ENCODE measurements at places on chromosomes 5 and 9.

DNA sequence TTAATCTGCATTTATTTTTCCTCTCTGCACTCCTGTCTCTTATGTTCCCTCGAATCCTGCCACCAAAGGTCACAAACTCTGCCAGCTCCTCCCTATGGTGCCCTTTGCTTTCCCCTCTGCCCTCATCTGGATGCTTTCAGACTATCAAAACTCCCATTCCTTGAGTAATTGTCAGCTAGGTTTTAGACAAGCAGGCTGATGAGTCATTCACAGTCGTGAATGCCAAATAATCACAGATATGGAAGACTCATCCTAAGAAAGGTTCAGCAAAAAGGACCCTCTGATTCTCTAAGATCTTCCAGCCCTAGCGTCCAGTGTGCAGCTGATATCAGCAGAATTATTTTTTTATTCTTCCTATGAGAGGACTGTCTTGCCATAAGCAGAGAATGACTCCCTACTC is 104.5 kb upstream of the NUDT12 start:
- DNase-seq: no peak

DNA sequence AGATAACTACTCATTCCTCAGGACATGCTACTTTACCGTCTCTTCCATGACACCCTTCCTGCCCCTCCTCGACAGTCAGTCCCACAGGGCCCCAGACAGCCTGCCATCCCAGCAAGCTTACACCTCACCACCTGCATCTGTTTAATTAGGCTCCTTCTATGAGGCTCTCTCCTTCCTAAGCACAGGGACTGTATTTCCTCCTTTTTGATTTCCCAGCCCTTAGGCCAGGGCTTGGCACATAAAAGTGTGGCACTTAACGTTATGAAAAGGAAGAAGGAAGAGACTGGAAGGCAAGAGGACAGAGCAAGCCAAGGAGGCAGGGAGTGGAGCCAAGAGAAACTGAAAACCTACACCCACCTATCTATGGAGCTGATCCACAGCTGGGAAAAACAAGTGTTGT is 146.8 kb downstream of the SIL1 start:
- no peak for DNase-seq

GRCh38 chr9:37978983-37979382 is 75.1 kb upstream of the SLC25A51 start:
- no peak for DNase-seq

DNA sequence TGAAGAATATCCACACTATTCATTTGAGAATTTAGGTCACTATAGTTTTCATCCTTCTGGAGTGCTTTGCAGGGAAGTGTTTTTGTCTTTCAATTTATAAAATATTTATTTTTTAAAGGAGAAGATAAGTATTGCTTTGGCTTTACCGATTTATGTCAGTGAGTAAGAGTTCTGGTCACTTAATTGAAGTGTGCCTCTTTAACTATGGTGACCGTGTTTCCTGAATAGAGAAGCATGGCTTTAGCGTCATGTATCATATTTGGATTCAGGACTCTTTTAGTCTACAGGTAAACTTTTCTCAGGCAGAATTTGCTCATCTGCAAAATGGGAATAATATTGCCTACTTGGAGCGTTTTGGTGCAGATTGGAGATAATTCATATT is 902 bp downstream of the BDP1 start:
- DNase-seq: no peak

DNA sequence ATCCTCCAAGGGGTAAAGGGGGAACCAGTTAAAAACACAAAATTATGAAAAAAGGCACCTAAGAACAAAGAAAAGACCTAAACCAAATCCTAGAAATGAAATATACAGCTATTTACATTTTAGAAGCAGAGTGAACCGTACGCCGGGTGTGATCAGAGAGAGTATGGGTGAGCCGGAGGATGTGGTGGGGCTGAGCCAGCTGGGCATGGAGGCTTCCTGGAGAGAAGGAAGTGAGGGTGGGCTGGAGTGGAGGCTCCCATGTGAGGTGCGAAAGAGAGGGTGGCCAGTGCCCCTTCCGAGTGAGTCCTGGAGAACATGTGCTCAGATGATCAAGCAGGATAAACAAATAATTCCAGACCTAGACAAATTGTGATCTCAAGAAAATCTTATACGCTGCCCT is 111.6 kb downstream of the CACNA1B start:
- DNase-seq: no peak

- DNase-seq: no peak
Observed at GRCh38 chr5:112685386-112685785, 52.3 kb upstream of the APC start.

GRCh38 chr5:68122439-68123328 is 92.9 kb upstream of the PIK3R1 start:
- no peak for DNase-seq

DNA sequence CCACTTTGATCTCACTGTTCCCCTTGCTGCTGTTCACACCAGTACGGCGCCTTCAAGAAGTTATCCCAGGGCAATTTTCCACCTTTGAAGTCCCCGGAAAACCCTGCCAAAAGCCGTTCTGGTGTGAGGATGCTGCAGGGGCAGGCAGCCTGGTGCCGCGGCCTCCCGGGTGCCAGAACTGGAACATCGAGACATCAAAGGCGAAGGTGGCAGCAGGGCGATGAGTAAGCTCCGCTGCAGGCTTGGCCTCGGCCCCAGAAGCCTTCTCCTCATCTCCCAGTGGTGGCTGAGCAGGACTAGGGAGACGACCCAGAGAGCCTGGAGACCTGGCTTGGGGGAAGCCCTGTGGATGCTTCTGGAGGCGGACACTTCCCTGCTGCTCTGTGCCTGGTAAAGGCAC is 115.3 kb upstream of the MSX2 start:
- DNase-seq: no peak

DNA sequence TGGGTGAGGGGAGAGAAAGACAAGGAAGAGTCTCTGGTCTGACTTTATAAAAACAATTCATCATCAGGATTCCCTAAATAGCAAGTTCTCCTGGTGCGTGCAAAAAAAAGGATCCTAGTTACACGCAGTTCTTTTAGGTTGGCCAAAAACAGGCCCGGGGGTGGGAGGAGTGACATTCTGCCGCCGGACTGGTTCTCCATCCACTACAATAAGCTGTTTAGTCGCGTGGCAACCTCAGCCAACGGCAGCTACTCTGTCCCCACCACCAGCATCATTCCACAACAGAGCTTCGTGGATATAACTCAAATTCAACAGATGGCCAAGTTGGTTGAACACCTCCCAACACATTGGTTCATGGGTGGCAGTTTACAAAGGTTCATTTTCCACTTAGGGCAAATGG is 2.9 kb upstream of the FAM163B start:
- DNase-seq: no peak

- DNase-seq: no peak
Observed at GRCh38 chr9:71854811-71855210, 56.2 kb downstream of the ABHD17B start.

- no peak for DNase-seq
Observed at GRCh38 chr5:73705364-73705763, 79.4 kb downstream of the ARHGEF28 start.

- no peak for DNase-seq
Observed at GRCh38 chr9:70285246-70285645, 26.5 kb downstream of the SMC5 start.

- no peak for DNase-seq
Observed at GRCh38 chr9:83403527-83404238, 134.5 kb downstream of the FRMD3 start.

DNA sequence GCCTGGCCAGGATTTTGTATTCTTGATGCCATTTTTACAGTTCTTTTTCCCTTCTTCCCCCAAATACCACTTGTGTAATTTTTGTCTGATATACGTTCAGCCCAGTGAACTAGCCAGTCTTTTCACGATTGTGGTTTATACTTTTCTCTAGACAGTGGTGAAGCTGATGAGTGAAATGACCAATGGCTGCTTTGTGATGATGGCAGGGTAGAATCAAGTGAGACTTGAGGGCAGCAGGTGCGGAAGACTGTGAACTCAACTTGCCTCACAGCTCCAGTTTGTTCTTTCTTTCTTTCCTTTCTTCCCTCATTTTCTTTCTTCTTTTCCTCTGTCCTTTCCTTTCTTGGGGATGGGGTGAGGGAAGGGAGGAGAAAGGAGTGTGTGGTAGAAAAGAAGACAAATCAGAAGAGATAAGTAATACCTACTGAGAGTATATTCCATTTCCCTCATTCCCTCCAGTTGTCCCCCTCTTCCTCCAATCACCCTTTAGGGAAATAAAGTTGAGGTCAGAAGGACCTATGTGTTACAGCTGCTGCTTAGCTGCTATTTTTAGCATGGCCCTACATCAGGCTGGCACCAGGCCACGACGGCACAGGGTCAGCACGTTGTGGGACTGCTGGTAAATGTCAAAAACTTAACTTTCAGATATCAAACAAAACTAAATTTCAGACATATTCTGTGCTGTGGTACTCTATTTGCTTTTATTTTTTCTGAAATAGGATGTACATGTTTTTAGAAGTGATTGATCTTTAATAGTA is 12.3 kb downstream of the ZSWIM6 start:
- peak; percentile 58 for DNase-seq

GRCh38 chr9:106697750-106698502 is 165.0 kb upstream of the ZNF462 start:
- peak; percentile 88 for DNase-seq

GRCh38 chr5:159030357-159030756 is 69.4 kb downstream of the EBF1 start:
- peak; percentile 9 for DNase-seq
